ENCODE measurements at places on chromosomes 13 and 19. TPM values are rescaled to one million over a fixed set of nuclear protein-coding genes. Genes with fewer than 3 reads are reported as not detected.

ADM5 gene
- total RNA-seq, result 4.0 TPM

SYNGR4 gene
- total RNA-seq, result not detected

PNMA8B gene
- total RNA-seq, result not detected

SLC10A2 gene
- total RNA-seq, result not detected

BEST2 gene
- not detected for total RNA-seq

KCNRG gene
- 3.4 TPM for total RNA-seq

GRCh38 chr13:23147827-23148226, 33.0 kb upstream of the SGCG start:
- no peak for DNase-seq

- no peak for DNase-seq
Observed at GRCh38 chr19:51110666-51110971, 2.4 kb upstream of the CTU1 start.

GRCh38 chr13:48534911-48535501, 2.1 kb upstream of the RCBTB2 start:
- DNase-seq, result no peak

DNA sequence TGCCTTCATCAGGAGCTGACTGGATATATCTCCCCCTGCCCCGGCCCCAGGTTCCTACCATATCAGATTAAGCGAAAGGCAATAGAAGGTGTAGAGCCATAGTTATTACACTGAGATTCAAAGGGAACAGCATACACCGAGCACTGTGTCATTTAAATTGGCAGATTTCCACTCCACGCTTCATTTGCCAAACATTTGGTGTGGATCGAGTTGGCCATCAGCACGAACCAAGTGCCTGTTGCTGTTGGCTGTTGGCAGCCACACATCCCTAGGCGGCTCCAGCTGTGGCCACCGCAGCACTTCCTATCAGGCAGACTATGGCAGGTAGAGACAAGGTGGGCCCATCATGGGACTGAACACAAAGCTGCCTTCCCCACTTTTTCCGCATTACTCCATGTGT, 115.8 kb downstream of the CCNA1 start:
- no peak for DNase-seq

- no peak for DNase-seq
Observed at GRCh38 chr13:46468570-46469463, 81.8 kb upstream of the RUBCNL start.

DNA sequence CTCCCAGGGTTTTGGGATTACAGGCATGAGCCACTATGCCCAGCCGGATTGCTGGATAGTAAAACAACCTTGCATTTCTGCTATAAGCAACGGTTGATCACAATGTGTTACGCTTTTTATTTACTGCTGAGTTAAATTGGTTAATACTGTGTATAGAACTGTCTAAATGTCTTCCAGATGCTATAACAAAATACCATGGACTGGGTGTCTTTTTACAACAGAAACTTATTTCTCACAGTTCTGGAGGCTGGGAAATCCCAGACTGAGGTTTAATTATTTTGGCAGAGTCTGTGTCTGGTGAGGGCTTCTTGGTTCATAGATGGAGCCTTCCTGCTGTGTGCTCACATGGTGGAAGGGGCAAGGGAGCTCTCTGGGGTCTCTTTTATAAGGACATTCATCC, 65.5 kb downstream of the ING1 start:
- DNase-seq, result no peak

DNA sequence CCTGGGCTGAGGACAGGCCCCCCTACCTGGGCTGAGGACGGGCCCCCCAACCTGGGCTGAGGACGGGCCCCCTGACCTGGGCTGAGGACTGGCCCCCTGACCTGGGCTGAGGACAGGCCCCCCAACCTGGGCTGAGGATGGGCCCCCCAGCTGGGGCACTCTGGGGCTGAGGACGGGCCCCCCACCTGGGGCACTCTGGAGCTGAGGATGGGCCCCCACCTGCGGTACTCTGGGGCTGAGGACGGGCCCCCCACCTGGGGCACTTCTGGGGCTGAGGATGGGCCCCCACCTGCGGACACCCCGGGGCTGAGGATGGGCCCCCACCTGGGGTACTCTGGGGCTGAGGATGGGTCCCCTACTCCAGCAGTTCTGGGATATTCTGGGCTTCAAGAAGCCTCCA, 65.5 kb downstream of the RASA3 start:
- DNase-seq, result no peak

DNA sequence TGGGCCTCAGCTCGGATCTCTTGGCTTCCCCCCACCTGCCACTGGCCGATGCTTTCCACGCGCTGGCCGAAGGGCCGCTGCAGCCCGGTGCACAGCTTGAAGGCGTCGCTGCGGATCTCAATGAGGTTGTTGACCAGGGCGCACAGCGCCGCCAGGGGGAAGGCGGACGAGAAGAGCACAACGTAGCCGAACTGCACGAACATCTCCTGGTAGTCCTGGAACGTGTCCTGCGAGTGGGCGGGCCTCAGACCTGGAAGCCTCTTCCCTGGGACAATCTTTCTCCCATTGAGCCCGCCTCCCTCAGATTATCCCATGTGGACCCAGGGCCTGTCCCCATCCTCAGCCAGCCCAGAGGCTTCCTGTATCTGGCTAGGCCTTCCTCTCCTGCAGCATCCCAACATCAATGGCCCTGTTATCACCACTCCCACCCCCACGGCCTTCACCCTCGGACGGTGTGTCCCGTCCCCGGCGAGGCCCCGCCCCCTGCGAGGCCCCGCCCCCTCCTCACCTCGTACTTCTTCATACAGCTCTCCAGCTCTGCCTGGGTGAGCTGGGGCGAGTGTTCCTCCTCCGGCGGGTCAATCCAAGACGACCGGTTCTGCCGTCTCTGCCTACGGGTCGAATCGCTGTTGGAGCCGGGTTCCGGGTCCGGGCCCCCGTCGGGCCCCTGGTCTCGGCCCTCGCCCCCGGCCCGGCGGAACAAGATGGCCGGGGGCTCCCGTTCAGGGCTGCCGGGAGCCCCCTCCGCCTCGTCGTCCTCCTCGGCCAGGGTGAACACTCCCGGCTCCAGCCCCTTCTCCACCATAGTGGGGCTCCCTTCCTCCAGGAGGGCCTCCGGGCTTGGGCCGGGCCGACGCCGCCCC, 6.8 kb downstream of the ANO8 start:
- peak; percentile 78 for DNase-seq

- no peak for DNase-seq
Observed at GRCh38 chr19:412356-413355, 3.7 kb upstream of the C2CD4C start.

GRCh38 chr19:953445-954271, 27.8 kb downstream of the ARID3A start:
- no peak for DNase-seq

- DNase-seq, result no peak
Observed at GRCh38 chr19:6794686-6795431, 22.4 kb downstream of the VAV1 start.

DNA sequence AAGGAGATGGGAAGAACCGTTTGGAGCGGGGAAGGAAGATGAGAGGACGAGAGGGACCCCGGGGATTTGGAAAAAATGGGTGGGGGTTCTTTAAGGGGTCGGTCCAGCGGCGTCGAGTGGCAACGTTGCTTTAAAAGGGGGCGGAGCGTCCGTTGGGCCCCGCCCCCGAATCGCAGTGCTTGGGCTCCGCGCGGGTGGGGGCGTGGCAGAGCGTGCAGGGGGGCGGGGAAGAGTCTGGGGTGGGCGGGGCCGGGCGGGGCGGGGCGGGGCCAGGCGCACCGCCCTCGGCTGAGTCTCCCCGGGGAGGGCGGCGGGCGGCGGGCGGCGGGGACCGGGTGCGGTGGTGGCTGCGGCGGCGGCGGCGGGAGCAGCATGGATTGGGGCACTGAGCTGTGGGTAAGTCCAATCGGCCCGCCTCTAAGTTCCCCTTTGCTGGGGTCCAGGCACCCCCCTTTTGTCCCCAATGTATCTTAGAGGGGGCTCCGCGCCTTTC, at the start of gene TRIP10:
TRIP10 (plus strand) TSS at position 291 of the 493 bp plus-strand sequence; CDS start at position 373, 82 bp downstream.
- peak; percentile 91 for DNase-seq

DNA sequence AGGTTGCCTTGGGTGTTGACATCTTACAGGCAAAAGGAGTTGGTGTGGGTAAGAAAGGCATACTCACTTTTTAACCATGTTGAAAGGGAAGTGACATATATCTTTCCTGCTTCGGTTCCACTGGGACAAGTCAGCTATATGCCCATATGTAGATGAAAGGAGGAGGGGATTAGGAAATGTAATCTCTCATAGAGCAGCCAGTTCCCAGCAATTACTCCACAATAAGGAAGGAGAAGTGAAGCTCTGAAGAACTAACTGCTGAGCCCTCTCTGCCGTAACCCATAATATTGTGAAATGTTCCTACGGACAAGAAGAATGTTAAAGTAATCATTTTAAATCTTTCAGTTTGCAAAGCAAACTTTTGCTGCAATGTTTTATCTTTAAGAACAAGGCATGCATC, 82.2 kb downstream of the EDNRB start:
- no peak for DNase-seq

DNA sequence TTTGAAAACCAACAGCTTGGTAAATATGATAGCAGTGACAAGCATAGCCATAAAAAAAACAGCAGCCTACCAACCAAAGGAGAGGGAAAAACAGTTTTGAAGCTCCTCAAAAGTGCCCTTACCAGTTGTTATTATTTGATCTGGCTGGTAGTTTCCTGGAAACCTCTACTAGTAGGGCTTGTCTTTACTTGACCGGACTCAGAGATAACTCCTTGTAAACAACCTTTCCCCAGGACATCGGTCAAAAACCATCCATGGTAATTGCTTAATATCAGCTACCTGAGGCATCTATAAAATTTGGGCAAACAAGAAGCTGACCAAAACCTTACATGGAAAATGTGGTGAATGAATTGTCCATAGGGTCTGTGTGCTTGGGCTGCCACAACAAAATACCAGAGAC, 210.9 kb downstream of the FGF14 start:
- no peak for DNase-seq

DNA sequence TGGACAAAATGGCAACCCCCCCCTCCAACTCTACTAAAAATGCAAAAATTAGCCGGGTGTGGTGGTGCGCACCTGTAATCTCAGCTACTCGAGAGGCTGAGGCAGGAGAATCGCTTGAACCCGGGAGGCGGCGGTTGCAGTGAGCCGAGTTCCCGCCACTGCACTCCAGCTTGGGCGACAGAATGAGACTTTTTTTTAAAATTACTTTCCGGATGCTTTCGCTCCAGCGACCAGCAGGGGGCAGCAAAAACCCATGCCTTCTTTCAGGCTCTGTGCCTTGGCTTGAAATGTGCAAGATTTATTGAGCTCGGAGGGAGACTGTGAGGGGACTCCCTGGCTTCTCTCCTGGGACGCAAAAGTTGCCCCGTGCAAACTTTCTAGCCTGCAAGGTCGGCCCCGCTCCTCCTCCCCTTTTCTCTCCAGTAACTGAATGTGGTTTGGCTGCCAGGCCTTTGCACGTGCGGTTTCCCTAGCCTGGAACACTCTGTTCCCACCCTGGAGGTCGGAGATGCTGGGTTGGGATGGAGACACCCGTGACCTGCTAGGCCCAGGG, 61.4 kb upstream of the NFIC start:
- peak; percentile 91 for DNase-seq

- no peak for DNase-seq
Observed at GRCh38 chr19:44777715-44778347, at the start of gene CBLC. Gene CBLC, plus strand, starts transcription at chr19:44777890. Its CDS starts 42 bp downstream, at chr19:44777932.

All from Karpas-422 (cell line).